Dorsolateral prefrontal cortex (tissue), 122 donors: ENCODE measurements at places on chromosomes 13 and 19. TPM values are rescaled to one million over a fixed set of nuclear protein-coding genes. Genes with fewer than 3 reads are reported as not detected.

ZNF497 gene
- 3.2 TPM for total RNA-seq

ZNF222 gene
- total RNA-seq: 6.6 TPM

GARIN5A gene
- 11.2 TPM for total RNA-seq

PRR12 gene
- total RNA-seq: 54.7 TPM

HPN gene
- total RNA-seq: 4.9 TPM

ACP5 gene
- total RNA-seq: 3.2 TPM

GJB6 gene
- 95.4 TPM for total RNA-seq

LILRB2 gene
- 2.0 TPM for total RNA-seq

TBC1D4 gene
- 25.2 TPM for total RNA-seq

CFAP97D2 gene
- total RNA-seq: not detected

ZNF100 gene
- 22.2 TPM for total RNA-seq

PBX4 gene
- total RNA-seq: 3.3 TPM

CALR3 gene
- not detected for total RNA-seq
